ENCODE measurements at places on chromosomes 4 and X. TPM values are rescaled to one million over a fixed set of nuclear protein-coding genes. Genes with fewer than 3 reads are reported as not detected.

The COL4A6 gene
- total RNA-seq: 0.32 TPM

The PAGE2B gene
- not detected for total RNA-seq

The HSFX3 gene
- not detected for total RNA-seq

The ETDA gene
- not detected for total RNA-seq

The VEGFC gene
- total RNA-seq: 77.3 TPM

The PSAPL1 gene
- total RNA-seq: not detected

The YY2 gene
- 1.6 TPM for total RNA-seq

The ARMCX4 gene
- 8.1 TPM for total RNA-seq

The LUZP4 gene
- not detected for total RNA-seq

The SLC6A14 gene
- not detected for total RNA-seq

The TNIP3 gene
- total RNA-seq: 0.32 TPM

The SOWAHD gene
- total RNA-seq: not detected

The NR0B1 gene
- total RNA-seq: not detected

The ACE2 gene
- total RNA-seq: not detected

The SSX4 gene
- not detected for total RNA-seq

Data from fibroblast of villous mesenchyme (primary cell).